ENCODE measurements at places on chromosomes 11 and 22.

GRCh38 chr11:2432171-2432621 is 12.1 kb downstream of the TRPM5 start:
- DNase-seq = no peak

- DNase-seq = no peak
These were observed 218.7 kb downstream of the FAM76B start for GRCh38 chr11:95570845-95571244.

DNA sequence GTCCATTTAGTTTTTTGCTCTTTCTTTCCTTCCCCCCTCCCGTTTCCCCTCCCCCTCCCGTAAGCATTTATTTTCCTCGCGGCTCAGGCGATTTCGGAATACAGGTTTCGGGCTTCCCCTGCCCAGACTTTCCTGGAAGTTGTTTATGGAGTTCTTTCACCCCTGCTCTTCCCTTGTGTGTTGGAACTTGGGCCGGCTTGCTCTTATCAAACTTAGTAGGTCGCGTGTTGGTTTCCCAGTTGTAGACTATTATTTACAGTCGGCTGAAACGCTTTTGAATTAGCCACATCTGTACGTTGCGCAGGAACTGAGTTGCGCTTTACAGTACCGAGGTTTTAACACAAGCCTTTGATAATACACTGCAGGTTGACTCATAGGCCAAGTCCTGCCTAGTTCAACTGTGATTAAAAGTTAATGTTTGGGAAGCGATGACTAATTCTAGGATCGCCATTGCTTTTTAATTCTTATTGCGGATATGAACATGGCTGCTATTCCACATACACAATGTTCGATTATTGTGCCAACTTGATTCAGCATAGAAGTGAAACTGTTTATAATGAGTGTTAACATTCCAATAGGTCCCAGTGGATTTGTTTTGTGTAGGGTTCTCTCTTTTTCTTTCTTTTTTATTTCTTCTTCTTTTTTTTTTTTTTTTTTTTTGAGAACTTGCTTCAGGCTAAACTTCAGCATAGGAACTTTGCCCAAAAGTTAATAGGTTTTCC is 1.7 kb downstream of the YAP1 start:
- DNase-seq = no peak

GRCh38 chr11:104219096-104219495 is 55.1 kb upstream of the PDGFD start:
- no peak for DNase-seq
